ENCODE measurements at places on chromosomes 2 and 18.

GRCh38 chr18:44411262-44411905 is 269.3 kb upstream of the SETBP1 start:
- no peak for DNase-seq

GRCh38 chr2:96913398-96914202 is 43.7 kb upstream of the SEMA4C start:
- DNase-seq = peak; percentile 50

DNA sequence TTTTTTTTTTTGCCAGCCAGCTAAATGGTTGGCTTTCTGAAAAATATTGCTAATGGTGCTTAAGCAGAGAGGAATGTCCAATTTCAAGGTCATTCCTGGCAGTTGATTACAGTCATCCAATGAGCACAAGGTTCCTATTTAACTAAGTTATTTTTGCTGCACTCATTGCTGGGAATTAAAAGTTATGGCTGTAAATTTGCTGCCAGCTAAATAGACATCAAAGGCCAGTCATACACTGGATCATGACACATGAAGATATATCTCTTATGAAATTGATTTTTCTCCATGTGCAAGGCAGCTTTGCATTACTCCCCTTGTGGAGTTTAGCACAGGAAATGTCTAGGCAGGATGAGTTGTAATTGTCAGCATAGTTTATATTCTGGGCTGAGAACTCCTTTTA is 1898.4 kb upstream of the CELF4 start:
- DNase-seq = no peak

DNA sequence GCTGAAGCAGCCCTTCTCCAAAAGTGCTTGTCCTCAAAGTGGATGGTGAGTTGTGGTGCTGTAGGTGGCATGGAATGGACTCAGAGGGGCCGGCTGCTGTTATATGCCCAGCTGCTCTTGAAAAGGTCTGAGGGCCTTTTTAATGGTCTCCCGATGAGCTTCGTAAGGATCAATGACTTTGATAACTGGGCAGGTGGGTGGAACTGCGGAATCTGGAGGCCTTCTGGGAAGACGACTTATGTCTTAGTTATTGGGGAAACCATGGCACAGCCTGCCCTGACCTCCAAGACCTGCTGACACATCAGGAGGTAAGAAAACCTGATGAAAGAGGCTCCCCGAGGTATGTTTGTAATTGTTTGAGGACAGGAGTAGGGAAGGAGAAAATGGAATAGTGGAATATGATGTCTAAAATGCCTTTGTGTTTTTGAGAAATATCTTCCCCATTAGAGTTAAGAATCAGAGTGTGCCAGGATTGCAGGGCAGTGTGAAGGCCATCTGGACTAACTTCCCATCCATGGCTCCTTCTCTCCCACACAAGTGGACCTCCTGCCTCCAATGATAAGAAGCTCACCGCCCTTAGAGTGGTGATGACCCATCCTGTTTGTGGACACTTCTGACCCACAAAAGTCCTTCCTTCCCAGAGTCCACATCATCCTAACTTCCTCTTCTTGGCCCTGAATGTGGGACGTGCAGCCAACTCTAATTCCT is 236.1 kb downstream of the FHOD3 start:
- no peak for DNase-seq

- DNase-seq = no peak
These were observed 29.3 kb upstream of the TWIST2 start for GRCh38 chr2:238818561-238818960.

DNA sequence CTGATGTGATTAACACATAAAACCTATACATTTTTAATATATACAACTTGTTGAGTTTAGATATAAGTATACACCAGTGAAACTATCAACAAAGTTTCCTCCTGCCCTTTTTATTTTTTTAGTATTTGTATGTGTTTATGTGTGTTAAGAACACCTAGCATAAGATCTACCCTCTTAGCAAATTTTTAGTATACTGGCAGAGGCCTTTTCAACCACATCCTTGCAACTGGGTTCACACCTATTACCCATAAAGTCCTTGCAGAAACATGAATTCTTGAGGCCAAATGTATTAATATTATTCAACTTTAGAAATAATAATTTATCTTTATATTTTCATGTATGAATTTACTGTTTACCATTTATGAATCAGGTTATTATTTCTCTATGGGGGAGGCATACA is 119.7 kb upstream of the CRIM1 start:
- DNase-seq = no peak

DNA sequence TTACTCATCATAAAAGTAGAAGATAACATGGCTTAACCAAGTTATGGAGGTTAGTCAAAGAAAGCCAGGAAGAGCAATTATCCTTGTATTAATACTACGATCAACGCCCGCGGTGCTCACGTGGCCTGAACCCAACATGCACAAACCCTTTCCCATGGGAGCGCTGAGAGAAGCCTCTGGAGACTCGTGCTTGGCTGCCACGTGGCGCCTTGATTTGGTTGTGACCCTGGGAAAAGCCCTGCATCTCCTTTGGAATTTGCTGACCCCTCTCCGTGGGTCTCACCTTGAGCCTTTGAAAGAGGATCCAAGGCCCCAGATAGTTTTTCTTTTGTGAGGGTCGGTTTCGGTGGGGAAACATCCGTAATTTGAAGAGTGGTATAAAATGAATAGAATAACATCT is 255.6 kb downstream of the DCDC2C start:
- no peak for DNase-seq

GRCh38 chr2:80048296-80048695 is 256.3 kb downstream of the LRRTM1 start:
- DNase-seq = no peak

DNA sequence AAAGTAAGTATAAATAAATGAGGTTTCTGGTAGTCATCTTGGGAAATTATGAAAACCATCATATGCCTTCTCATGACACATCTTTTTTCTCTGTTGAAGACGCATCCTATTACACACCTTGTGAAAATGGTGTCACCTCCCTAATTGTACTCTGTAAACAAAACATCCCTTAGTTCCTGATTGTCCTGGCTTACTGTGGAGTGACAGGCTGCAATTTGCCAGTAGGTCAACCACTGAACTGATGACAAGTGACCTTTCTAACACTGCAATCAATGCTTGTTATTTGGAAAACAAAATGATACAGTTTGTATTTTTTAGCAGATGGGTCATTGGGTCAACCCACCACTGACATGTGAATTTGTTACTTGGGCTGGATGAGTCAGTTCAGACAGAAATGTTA is 219.5 kb downstream of the PTPRM start:
- DNase-seq = no peak

GRCh38 chr2:206031162-206031784 is 54.7 kb downstream of the INO80D start:
- no peak for DNase-seq

GRCh38 chr2:204074456-204074855 is 137.9 kb downstream of the ICOS start:
- no peak for DNase-seq

DNA sequence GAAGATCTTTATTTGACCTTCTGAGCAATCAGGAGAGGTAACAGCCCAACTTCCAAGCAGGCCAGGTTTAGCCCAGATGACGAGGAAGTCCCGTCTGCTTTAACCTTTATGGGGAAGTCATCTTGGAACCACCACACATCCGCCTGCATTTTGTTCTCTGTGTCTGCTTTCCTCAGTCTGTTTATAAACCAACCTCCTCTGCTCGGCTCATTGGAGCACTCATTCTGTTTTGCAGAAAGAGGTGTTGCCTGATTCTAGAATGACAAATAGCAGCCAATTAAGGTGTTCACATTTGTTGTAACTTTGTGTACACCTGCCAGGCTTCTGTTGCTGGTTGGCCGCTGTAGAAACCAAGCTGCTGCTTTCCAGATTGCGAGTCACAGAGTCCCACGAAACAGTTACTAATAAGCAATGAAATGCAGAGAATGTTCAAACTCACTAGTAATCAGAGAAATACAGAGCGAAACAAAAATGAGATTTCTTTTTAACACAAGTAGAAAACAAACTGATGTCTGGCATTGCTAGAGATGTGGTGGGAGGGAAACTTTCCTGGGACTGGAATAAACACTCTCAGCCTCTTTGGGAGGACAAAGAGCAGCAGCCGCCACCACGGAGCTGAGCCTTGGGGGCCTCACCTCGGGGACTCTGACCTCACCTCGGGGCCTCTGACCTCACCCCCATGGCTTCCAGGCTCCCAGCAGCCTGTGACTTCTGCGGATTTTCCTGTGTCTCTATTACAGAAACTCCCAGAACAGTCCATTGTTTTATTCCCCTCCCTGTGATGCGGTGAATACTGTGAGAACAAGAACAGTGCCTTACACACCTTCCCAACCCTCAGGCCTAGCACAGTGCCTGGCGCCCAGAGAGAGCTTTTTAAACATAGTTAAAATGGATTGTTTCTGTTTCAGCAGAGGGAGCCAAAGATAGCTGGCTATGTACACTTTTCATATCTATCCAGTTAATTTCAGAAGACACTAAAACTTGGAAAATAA is 64.0 kb downstream of the MBP start:
- DNase-seq = no peak

GRCh38 chr2:68971591-68972231 is 2.7 kb upstream of the GKN1 start:
- no peak for DNase-seq

DNA sequence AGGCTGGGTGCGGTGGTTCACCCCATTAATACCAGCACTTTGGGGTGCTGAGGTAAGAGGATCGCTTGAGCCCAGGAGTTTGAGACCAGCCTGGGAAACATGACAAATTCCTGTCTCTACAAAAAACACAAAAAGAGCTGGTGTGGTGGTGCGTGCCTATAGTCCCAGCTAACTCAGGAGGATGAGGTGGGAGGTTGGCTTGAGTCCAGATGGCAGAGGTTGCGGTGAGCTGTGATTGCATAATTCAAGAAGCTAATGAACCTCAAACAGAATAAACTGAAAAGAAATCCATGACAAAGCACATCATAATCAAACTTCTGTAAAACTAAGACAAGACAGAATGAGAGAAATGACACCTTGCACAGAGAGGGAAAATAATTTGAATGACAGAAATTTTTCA is 54.8 kb downstream of the SEMA4F start:
- no peak for DNase-seq

DNA sequence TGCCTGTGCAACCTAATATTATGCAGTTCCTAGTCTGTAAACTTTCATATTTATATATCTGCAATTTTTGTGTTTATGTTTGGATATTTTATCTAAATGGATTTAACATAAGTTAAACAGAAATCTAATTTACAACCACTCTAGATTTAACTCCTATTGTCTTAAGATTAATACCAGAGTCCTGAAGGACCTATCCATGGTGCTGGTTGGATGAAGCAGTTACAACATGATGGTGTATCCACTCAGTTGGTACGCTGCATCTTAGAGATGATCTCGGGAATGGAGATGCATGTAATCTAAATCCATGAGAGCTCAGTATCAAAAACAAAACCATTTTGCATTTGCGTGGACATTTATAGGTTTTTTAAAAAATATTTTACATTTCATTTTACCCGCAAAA is 745.9 kb upstream of the SLC8A1 start:
- no peak for DNase-seq

- DNase-seq = no peak
These were observed 373.9 kb downstream of the PTPRM start for GRCh38 chr18:7940971-7941370.

DNA sequence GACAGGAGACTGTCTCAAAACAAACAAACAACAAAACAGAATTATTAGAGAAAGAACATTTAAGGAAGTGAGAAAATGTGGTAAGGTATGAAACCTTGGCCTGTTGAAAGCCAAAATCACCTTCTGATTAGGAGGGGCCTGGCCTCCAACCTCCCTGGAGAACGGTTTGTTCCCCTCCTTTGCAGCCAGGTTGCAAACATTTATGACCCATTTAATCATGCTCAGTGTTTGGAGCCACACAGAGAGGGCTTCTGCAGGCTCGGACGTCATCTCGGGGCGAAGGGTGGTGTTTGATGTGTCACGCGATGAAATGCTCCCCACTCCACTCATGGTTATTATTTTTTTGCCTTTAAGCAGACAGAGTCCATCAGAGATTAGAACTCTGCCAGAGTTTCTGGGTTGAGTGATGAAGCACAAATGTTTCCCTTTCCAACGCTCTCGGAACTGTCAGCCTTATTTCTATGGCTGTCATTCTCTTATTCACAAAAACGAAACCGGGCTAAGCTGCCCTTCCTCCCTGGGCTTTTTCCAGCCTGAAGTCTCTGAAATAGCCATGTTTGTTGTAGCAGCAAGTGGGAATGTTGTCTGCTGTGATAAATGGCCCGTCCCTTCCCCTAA is 33.6 kb upstream of the ROCK2 start:
- DNase-seq = no peak

DNA sequence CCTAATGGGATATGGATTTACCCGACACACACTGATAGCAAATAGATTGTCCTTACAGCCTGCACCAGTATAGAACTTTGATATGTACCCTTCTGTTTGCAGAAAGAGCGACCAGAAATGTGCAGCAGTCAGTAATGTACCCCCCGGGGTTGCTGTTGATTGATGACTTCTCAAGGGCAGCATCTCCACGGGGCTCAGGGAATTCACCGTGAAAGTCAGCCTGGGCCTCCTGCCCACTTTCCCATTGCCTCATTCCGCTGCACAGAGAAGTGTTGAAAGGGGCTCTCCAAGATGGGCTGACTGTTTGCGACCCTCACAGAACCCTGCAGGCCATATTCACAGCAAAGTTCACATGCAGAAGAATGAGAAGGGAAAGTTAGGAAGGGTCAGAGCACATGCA is 241.3 kb downstream of the PRKCE start:
- no peak for DNase-seq

DNA sequence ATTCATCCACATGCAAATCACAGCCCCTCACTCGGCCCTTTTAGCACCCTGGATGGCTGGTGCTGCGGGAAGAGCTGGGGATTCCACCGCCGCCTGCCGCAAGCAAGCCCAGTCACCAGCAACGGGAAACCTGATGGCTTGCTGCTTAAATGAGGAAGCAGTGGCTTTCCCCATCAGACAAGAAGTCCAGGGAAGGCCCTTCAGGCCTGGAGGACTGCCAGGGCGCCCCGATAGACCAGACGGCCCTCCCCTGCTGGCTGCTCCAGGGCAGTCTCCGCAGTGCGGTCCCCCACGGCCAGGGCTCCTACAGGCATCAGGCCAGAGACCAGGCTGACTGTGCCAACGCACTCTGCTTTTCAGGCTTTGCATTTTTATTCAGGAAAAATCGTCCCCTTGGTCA is 439.1 kb downstream of the EIPR1 start:
- DNase-seq = no peak

GRCh38 chr2:64283641-64284361 is 139.6 kb upstream of the PELI1 start:
- no peak for DNase-seq

DNA sequence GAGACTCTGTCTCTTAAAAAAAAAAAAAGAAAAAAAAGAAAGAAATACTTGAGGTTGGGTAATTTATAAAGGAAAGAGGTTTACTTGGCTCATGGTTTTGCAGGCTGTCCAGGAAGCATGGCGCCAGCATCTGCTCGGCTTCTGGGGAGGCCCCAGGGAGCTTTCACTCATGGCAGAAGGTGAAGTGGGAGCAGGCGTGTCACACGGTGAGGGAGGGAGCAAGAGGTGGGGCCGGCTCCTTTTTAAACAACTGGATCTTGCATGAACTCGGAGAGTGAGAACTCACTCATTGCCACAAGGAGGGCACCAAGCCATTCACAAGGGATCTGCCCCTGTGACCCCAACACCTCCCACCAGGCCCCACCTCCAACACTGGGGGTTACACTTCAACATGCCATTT is 30.6 kb downstream of the CYP26B1 start:
- DNase-seq = no peak
